ENCODE measurements at places on chromosomes 5 and 9.

DNA sequence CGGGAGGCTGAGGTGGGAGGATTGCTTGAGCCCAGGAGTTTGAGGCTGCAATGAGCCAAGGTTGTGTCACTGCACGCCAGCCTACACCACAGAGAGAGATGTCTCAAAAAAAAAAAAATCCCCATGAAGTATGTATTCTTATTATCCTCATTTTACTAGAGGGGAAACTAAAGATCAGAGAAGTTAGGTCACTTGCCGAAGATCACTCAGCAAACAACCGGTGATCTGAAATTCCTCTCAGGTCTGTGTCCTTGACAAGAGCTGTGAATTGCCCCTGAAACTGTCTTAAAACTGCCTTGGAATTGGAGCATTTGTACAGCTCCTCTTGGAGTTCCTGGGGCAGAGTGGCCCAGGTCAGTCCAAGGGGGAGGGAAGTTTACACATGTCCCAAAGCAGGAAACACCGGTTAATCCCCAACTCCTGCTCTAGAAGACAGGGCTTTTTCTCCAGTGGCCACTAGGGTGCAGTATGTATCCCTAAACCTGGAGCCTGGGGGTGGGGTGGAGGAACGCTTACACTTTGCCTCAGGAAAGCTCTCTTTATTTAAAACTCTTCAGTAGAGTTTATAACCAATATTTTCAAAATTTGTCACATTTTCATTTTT lies 27.6 kb downstream of the AQP7 start:
- peak; percentile 62 for DNase-seq

- no peak for DNase-seq
These were observed 205.4 kb upstream of the PCSK5 start for GRCh38 chr9:75685062-75685461.

- peak; percentile 23 for DNase-seq
These were observed 47.1 kb upstream of the CTSL start for GRCh38 chr9:87678650-87679355.

DNA sequence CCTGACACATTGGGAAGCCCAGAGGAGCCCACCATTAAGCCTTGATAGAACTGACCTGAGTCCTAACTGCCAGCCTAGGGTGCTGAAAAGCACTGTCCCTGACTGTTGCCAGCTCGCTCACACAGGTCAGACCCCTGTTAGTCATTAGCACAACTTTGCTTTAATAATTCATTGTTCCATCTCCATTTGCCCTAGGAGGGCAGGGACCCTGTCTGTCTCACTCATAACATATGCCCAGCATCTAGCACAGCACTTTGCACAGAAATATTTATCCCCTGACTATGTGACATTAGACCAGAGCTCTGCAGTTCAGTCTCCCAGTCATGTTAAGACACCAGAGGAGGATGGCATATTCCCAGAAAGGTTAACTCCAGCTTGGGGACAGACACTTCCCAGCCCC lies 61.8 kb upstream of the STXBP1 start:
- DNase-seq: no peak

GRCh38 chr9:132056717-132057560 lies 22.7 kb downstream of the MED27 start:
- no peak for DNase-seq

- no peak for DNase-seq
These were observed 2.8 kb upstream of the ARRDC1 start for GRCh38 chr9:137602661-137603060.

DNA sequence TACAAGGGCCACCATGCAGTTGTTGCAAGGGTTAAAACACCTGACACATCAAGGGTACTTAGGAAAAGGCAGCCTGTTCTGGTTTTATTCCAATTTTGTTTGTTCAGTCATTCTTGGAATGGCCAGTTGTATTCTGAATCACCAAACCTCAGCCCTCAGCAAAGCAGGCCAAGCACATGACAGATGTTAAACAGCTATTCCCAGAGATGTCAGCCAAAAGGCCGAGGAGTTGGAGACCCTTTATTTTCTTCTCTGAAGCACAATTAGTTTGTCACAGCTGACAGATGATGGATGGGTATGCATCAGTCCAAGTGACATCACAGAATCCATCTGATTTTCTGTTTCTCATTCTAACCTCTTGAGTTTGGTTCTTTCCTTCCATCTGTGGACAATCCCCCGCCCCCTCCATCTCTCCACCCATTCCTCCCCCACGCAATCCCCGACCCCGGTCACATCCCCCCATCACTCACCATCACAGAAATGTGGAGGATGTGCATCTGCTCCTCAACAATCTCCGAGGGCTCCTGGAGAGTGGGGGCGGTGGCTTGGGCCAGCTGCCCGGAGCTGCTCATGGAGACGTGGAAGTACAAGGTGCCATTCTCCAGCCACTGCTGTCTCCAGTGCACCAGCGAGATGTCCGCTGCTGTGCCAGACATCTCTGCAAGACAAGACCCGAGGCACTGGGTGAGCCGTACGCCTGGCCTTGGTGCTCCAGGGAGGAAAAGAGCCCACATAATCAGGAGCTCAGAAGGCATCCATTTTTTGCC lies 123.8 kb downstream of the ASTN2 start:
- no peak for DNase-seq

DNA sequence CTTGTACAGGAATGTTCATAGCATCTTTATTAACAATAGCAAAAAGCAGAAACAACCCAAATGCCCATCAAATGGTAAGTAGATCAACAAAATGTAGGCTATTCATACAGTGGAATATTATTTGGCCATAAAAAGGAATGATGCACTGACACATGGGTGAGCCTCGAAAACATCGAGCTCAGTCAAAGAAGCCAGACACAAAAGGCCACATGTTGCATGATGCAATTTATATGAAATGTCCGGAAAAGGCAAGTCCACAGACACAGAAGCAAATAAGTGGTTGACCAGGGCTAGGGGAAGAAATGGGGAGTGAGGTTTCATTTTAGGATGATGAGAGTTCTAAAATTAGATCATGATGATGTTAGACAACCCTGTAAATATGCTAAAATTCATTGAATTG lies 16.5 kb upstream of the SLC2A8 start:
- no peak for DNase-seq

DNA sequence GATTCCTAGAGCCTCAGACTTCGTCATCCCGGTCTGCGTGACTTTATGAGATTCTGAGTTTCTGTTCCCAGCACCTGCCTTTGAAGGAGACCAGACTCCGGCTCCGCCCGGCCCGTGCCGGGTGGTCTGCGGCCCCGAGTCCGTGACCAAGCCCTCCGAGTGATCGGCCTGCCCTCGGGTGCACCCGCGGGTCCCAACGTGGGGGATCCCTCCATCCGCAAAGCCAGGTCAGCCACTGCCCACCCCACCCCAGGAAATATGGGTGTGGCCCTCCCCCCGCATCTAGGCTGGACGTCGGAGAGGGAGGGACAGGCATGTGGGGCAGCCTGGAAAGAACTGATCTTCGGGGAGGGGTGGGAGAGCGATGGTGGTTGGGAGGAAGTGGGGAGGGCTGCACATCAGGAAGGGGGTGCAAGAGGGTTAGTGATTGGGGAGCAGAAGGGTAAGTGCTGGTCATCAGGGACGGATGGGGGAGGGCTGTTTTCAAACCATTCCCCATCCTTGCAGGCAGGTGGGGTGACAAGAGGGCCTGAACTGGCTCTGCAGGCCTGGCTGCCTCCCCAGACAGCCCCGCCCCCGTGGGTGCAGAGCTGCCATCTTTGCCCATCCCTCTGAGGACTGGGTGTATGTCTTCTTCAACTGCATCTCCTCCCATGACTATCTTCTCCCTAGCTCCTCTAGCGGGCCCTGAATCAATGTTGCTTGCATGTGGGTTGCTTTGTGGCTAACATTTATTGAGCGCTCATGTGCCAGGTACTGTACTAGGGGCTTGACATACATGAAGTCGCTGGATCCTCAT lies 747 bp downstream of the LRSAM1 start:
- peak; percentile 59 for DNase-seq

All from activated naive CD4-positive, alpha-beta T cell treated with Interleukin-2 at 50 U/mL for 16 hours (primary cell).